NCI-H510A (cell line): ENCODE measurements at places on chromosomes 5 and 9.

DNA sequence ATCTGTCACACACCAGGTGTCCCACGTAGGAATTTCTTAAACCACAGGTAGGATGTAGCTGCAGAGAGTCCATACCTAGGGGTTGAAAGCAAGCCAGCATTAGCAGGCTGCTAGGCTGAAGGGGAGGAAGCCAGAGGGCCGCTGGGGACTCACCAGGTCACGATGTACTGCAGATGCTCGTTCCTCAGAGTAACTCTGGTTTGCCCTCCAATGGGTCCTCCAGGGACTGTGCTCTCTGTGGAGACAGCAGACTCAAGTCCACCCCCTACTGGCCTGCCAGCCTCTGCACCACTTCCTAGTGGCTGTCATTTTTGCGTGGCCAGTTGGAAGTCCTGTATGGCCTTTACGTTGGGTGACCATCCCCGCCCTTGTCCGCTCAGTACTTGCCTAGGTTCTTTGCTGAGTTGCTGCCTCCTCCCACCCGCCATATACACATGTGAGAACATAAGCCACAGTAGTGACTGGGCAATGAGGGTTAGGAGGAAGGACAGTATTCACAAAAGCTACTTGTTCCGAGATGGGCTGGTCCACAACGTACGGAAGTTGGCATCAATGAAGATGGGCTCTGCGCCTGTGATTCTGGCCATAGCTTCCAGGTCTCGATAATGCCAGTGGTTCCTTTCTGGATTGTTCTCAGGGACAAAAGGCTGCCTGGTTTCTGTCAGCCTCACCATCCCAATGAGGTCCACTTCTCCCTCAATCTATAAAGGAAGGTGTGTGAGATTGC, 4.1 kb downstream of the RPL7A start:
- no peak for DNase-seq

DNA sequence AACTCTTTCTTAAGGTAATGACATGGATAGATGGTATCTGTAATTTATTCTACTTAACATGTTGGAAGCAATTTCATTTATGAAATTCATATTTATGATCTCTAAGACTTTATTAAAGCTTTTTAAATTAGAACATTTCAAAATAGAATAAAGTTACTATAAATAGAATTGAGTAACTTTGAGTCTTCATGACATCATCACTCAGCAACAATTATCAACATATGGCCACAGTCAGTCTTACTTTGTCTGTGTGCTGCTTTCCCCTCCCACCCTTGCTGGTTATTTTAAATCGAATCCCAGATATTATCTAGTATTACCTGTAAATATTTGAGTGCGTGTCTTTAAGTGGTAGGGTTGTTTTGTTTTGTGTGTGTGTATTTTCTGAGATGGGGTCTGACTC, 65.2 kb downstream of the IPO11 start:
- DNase-seq, result no peak

DNA sequence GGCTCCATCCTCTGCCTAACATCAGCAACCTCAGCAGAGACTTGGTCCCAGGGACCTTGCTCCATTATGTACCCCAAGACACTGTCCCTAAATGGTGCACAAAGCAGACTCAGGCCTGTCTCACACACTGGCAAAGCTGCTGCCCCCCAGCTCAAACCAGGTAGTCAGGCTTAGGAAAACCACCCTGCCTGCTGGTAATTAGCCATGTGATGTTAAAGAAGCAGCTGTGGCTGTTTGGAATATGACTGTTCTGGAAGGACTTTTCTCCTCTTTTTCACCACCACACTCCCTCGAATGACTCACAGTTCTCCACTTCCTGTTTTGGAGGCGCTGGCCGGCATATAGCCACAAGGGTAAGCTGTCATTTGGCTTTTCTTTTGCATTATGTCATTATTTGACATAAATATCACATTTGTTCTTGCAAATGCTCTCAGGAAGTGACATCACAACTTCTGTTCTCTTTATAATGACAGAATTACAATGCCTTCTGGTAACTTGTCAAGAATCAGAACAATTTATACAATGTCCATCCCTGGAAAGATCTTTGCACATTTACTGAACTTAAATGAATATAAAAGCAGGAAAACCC, 113.9 kb downstream of the SUSD1 start:
- no peak for DNase-seq

DNA sequence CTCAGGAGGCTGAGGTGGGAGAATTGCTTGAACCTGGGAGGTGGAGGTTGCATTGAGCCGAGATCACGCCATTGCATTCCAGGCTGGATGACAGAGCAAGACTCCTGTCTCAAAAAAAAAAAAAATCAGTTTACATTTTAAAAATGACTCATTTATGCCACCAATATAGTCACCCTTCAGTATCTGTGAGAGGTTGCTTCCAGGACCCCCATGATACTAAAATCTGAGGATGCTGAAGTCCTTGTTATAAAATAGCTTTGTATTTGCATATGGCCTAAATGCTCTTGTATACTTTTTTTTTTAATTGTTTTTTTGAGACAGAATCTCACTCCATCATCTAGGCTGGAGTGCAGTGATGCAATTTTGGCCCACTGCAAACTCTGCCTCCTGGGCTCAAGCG, 5.8 kb downstream of the OCLN start:
- no peak for DNase-seq

DNA sequence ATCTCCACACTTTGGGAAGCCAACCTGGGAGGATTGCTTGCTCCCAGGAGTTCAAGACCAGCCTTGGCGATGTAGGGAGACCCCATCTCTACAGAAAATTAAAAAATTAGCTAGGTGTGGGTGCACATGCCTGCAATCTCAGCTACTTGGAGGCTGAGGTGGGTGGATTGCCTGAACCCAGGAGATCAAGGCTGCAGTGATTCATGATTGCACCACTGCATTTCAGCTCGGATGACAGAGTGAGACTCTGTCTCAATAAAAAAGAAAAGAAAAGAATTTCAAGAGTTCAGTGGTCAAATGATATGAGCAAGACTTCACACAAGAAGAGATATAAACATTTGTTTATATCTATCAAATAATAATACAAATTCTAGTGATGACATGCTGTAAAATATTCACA, 23.0 kb upstream of the MTAP start:
- DNase-seq, result no peak

GRCh38 chr5:124905256-124906130, 159.1 kb upstream of the ZNF608 start:
- no peak for DNase-seq

- DNase-seq, result no peak
These were observed 12.4 kb upstream of the CRB2 start for GRCh38 chr9:123343443-123344191.
